ENCODE measurements at places on chromosomes 3 and 15.

- DNase-seq = no peak
These were observed 999.7 kb upstream of the ALCAM start for GRCh38 chr3:104367000-104367399.

DNA sequence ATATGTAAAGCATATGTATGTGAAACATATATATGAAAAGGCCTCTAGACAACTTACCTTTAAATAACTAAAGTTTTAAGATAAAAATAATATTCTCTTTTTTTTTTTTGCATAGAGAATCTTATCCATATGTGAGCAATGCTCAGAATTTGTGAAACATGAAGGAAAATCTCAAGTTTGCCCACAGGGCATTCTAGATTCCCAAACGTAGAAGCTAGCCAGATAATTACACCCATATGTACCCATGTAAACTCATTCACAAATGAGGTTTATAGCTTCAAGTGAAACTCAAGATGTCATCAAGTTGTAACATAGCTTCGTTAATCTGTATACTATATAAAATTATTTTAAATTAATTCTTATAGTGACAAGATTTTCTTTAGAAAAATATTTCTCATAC lies 537.3 kb upstream of the NR2F2 start:
- no peak for DNase-seq

DNA sequence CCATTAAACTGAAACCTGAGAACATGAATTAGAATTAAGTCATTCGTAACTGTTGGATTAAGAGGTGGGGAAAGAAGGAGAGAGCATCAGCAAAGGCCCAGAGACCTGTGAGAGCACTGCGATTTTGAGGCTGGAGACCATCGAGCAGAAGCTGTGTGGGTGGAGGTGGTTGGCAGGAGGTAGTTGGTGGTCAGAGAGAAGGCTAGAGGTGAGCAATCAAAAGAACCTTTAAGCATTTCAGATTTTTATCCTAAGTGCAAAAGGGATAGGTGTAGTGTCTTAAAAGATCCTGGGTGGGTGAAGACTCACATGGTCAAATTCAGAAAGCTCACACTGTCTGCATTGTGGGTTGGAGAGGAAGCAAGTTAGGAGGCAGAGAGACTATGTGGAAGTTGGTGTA lies 65.1 kb upstream of the TEX264 start:
- DNase-seq = no peak

- DNase-seq = no peak
These were observed 39.4 kb downstream of the KPNA1 start for GRCh38 chr3:122475316-122475715.

DNA sequence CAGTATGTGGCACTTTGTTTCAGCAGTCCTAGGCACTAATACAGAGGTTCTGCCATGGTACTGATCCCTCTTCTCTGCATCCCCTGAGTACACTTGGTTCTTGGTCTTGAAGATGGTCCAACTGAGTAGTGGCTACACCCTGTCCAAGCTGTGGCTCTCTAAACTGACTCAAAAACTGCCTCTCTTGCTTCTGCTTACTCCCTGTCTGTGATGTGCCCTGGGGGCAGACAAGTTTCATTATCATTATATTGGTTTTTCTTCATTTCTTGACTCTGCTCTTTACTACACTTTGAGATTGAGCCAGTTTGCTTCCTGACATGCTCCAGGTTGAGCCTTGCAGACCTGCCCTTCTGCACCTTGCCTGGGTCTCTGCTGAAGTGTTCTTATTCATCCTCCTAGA lies 18.9 kb upstream of the ST3GAL6 start:
- no peak for DNase-seq

Measured in germinal center (tissue), 1 donor.